ENCODE measurements at places on chromosomes 13 and 19.

- DNase-seq, result no peak
These were observed 167.5 kb upstream of the TSHZ3 start for GRCh38 chr19:31516756-31517155.

- no peak for DNase-seq
These were observed 12.6 kb downstream of the NAXD start for GRCh38 chr13:110627761-110628476.

GRCh38 chr19:55199620-55200204, 9.6 kb downstream of the PTPRH start:
- no peak for DNase-seq

- no peak for DNase-seq
These were observed 107.6 kb upstream of the VSTM2B start for GRCh38 chr19:29418201-29418600.

DNA sequence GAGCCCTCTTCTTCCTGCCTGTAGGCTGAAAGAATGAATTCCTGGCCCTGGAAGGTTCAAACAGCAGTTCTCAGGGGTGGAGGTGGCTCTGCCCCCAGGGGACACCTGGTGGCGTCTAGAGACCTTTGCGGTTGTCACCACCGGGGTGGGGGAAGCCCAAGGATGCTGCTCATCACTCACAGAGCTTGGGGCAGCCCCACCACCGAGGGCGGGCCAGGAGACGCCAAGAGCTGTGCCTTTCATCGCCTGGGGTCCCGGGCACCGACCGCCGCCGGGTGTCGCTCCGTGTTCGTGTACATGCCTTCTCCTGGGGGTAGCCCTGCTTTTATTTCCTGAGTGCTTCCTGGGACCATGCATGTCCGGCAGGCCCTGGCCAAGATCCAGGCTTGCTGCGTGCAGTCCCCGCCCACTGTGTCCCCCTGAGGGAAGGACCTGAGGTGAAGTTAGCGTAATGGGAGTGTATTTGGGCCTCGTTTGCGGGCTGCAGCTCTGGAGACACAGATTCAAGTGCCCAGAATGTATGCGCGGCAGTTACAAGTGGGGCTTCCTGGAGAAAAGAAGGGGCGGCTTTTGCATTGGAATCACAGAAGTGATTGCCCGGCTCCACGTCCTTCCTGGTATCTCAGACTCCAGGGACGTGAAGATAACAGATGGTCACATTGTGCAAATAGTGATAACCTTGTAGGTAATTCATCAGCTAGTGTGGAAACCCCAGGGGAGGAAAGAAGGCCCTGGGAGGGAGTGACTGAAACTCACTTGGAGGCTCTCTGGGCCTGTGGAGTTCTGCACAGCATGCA, 7.8 kb downstream of the DOT1L start:
- DNase-seq, result peak; percentile 53

DNA sequence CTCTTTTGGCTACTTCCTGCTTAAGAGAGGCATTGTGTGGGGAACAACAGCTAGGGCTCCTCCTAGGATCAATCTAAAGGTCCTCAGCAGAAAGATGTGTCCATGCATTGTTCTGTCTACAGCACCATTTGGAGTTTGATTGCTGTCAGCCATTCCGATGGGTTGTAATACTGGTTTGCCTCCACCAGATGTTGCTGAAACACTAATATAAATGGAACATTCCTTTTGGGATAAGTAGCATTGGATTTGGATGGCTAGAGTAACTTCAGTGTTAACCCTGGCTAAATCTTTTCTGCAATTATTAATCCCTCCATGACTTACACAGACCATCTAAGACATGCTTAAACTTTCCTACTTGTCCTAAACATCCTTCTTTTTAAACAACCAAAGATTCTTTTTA, 104.2 kb downstream of the TDRD3 start:
- no peak for DNase-seq

DNA sequence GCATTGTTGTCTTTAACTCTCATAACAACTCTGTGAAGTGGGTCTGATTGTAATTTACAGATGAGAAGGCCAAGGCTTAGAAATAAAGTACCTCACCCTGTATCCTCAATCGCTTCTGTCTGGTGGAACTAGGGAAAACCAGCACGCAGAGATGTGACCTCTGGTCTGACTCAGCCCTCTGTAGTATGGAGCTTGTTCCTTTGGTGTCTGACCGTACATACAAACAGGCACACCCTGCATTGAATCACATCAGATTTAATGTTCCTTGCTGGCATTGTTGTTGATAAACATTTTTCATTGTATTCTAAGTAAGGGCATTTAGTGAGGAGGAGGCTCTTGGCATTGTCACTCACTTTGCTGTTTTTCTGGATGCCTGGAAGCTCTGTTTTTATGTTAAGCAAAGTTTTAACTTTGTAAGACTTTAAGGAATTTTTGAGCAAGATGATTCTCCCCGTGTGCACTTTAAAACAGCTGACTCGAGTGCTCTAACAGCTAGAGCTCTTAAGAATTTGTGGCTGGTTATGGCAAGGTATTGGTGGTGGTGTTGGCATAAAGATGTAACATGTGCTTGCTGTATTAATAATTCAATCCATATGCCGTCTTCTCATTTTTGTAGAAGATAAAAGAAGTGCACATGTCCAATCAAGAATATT, 89.0 kb upstream of the SPATA13 start:
- DNase-seq, result no peak

- DNase-seq, result no peak
These were observed 1203.3 kb downstream of the UQCRFS1 start for GRCh38 chr19:28009696-28010095.

All from activated CD4-positive, CD25-positive, alpha-beta regulatory T cell (primary cell).